IMR-90 (cell line): ENCODE measurements at places on chromosomes 4 and X. TPM values are rescaled to one million over a fixed set of nuclear protein-coding genes. Genes with fewer than 3 reads are reported as not detected.
A peak's percentile ranks its signal among the peaks of the same experiment; 100 is the strongest.

GRCh38 chr4:72919937-72920336 lies 149.6 kb downstream of the COX18 start:
- no peak for DNase-seq

DNA sequence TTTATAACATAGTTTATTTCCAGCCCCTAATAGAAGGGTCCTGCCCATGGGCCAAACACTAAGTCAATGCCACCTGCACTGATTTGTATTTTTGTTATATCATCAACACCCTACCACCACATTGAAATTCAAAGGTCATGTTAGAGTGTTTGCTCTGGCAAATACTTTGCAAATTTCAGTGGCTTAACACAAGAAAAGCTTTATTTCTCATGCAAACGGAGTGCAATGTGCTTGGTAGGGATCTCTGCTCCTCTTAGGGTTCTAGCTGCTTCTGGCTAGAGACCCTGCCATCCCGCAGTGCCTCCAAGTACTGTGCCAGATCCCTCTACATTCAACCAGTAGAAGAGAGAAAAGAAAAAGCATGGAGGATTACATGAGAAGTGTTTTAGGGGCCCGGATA lies 230.8 kb upstream of the TET2 start:
- no peak for DNase-seq

GRCh38 chrX:65671286-65671685 lies 3.8 kb downstream of the MSN start:
- no peak for DNase-seq

DNA sequence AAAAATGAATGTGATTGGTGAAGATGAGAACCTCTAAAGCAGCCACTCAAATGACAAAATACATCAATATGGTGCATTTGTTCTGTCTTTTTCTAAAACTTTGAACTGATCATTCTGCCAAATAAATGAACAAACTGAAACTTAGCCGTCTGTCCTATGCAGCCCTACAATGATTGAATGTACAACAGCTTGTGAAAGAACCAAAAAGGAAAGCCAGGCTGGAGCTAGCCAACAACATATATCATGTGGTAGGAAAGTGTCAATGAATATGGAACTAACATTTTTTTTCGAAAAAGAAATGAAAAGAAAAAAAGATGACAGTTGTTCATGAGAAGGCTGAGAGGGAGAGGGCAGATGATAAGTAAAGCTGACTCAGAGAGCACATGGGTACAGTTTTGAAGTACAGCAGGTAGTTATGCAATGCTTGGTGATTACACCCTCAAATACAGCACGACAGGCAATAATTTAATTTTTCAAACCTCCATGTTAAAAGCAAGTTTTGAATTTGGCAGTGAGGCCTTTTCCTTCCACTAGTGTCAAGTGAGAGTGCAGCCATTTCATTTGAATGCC lies 21.2 kb upstream of the SLC7A11 start:
- DNase-seq = peak; percentile 36

- no peak for DNase-seq
These were observed 19.3 kb downstream of the ZFX start for GRCh38 chrX:24168807-24169206.

DNA sequence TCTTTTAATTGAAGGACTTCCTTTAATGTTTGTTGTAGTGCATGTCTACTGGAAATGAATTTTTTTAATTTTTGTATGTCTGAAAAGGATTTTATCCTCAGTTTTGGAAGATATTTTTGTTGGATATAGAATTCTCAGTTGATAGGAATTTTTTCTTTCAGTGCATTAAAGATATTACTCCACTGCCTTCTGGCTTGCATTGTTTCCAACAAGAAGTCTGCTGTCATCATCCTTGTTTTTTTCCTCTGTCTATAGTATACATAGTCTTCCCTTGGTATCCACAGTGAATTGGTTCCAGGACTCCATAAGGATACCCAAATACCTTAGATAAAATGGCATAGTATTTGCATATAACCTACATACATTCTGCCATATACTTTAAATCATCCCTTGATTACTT lies 33.5 kb downstream of the SCD5 start:
- no peak for DNase-seq

GRCh38 chrX:1727531-1728027 lies 112.7 kb downstream of the ASMT start:
- DNase-seq = no peak

Gene GUCY1B1
- 2.8 and 2.9 TPM in 2 replicates for total RNA-seq

DNA sequence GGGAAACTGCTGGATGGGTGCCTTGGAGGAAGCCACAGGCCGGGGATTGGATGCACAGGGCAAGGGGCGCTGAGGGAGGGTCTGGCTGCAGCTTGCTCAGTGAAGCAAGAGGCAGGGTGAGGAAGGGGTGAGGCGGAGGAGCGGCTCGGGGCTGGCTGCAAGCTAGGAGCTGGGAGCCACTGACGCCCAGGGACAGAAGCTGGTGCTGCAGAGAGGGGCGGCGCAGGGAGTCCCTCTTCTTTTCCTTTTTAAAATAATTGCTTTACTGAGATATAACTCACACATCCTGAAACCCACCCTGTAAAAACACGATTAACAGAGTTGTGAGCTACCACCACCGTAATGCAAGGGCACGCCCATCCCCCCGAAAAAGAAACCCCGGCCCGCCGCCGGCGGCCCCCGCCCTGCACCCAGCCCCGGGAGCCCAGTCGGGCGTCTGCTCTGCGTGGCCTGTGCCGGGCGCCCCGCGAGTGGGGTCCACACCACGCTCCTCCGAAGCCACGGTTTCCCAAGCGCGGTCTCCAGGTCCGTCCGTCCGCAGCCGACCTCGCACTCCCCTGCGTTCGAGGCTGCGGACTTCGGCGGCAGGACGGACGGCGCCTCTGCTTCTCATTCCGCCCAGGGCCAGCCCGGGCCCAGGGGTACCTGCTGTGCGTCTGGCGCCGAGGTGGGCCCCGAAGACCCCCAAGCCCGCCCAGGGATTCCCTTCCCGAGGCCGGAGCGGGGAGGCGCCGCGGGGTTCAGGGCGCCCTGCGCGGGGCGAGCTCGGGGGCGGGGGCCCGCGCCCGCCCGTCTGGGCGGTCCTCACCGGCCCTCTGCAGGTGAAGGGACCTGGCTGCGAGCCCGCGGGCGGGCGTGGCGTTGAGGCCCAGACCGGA lies 866 bp upstream of the UVSSA start:
- DNase-seq = peak; percentile 16

DNA sequence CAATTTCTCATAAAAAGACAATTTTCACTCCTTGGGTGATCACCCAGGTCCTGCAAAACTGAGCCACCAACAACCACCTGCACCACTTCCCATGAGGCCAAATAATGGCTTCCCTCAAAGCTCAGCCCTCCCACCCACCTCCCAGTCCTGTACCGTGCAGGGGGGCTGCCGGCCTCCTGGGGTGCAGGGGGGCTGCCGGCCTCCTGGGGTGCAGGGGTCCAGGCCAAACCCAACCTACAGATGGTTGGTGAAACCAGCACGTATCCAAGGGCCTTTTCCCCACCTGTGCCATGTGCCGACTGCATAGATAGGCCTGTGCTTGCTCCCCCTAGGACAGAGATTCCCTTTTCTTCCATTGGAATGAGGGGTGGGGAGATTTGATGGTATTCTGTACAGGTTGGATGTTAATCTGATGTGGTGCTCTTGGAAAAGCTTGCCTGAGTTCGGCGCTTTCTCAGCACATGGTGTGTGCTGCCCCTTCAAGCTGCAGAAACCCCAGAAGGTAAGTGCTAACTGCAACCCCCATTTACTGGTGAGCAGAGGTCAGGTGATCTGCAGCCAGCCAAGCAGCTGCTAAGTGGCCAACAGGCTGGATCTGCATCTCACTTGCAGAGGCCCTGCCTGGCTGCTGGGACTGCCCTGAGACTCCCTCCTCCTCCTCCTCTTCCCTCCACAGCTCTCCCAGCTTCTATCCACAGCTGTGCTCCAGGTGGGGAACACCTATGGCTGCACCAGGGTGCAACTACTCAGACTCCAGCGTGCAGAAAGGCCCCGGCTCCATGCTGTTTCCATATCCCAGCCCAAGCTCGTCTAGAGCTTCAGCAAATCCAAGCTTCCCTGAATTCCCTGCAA lies 38.8 kb downstream of the FRG1 start:
- no peak for DNase-seq

DNA sequence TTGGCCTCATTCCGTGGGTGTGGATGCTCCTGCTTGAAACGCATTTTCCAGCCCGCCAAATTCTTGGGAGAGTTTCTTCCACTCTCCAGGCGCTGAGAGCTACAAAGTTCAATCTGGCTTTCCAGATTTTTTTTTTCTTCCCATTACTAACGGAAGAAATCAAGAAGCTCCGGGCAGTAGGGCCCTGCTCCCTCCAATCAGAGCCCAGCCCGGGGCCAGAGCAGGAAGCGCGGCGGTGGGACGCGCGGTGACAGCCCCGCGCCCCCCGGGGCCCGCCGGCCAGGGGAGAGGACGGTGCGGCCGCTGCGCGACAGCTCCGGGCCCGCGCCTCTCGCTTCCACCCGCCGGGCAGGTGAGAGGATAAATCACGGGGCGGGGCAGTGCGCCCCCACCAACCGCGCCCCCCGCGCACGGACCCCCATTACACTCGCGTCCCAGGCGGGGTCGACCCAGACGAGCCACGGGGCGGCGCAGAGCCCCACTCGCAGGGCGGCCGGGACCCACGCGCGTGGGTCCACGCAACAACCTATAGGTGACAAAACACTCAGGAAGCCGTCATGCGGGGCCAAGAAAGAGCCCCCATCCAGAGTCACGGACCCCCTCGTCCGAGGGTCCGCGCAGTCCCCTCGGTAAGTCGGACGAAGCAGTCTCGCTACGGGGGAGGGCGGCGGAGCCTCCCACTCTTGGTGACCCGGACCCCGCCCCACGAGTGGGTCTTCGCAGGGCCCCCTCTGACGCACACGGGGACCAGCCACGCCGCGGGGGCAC lies 868 bp downstream of the AFAP1 start:
- peak; percentile 45 for DNase-seq

DNA sequence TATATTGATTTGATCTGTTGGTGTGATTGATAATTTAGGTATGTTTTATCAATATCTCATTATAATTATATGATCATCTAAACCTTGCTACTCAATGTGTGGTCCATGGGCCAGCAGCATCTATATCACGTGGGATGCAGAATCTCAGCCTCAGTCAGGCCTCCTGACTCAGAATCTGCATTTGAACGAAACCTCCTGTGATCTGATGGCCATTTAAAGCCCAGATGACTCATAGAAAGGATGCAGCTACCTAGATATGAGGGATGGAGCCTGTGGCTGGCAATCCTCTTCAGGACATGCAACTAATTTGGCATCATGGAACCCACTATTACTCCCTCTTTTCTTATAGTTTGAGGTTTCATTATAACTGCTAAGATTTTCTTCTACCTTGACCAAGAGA lies 11.3 kb upstream of the CHRNA9 start:
- no peak for DNase-seq

DNA sequence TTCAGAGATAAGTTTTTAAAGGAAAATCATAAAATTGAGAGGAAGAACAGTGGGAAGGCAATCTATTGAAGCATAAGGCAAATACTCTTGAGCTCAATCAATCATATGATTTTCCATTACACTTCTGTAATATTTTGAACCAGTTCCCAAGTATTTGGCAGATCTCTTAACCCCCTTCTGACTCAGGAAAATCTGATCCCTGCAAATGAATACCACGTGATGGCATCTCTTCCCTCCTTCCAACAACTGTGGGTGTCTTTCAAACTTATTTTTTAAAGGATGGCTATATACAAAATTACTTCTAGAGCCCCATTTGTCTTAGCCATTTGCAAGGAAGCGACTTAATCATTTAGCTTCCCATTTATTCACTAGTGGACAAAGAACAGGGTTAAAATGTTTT lies 41.9 kb downstream of the AMOT start:
- no peak for DNase-seq

DNA sequence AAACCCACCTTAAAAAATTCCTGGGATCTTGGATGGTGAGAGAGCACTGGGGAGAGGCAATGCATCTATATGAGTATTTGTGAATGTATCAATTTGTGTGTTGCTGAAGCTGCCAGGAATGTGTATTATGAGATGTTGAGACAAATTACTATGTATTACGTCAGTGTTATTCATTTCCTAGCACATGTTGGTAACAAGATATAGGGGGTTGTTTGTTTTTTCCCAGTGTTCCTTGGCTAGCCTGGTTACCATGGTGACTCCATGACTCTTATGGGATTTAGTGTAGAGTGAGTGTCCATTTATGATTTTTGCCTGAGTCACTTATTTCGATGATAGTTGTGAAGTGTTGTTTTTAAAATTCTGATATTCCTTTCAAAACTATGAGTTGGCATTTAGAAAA lies 65.6 kb downstream of the RAB40A start:
- DNase-seq = peak; percentile 97

DNA sequence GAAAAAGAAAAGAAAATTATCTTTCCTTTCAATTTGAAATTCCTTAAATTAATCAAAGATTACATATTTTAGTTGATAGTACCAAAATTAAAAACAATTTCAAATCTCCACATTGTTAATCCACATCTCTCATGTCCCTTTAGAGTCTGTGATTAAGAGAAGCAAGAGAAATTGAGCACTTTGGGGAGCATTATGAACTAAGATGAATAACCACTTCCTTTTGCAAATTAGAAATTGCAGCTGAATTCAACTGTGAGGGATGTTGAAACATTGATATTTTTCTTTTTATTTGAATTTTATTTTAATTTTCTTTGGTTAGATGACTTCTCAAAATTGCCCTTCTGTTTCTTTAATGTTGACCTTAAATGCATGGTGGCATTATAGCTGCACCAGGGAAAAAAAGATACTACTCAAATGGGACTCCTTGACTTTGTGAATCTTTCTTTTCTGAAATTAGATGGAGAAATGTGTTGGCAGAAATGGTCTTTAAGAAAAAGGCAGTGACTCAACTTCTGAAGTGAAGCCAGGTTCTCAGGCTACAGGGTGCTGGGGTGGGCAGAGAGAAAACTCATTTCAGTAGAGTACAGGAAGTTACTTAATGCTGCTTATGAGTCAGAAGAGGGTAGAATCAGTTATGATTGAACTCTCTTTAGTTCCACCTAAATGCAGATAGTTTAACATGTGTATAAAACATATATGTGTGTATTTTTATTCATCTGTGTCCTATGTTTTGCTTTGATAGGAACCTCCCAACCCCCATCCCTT lies 92.0 kb upstream of the TNIP3 start:
- DNase-seq = peak; percentile 80

DNA sequence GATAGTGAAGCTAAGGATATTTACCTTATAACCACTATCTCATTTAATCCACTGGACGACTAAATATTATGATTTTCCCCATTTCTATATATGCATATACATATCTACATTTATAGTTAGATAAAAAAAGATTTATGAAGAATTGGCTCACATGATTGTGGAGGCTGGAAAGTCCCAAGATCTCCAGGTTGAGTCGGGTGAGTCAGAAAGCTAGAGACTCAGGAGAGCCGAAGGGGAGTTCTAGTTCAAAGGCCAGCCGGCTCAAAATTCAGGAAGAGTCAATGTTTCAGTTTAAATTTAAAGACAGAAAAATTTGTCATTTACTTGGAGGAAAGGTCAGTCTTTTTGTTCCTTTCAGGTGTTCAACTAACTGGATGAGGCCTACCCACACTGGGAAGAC lies 158.2 kb upstream of the CPEB2 start:
- DNase-seq = no peak

DNA sequence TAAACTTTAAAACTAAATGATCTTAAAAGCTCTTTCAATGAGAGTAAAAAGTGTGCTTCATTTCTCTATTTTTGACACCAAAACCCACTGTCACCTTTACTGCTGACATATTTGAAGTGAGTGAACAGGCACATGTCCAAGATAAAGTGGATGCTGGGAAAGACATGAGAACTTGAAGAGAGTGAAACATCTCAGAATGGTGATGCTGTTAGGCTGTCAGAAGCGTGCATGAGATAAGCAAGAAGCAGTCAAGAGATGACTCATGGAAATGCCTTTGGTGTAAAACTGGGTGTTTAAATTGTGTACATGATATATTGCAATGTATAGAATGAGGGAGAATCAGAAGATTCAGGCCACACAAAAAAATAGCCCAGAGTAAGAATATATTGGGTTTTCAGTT lies 21.8 kb upstream of the GBA3 start:
- peak; percentile 13 for DNase-seq
